NB4 (cell line): ENCODE measurements at places on chromosomes 3 and 15.

GRCh38 chr15:98850961-98851572, 156.5 kb downstream of the PGPEP1L start:
- DNase-seq: peak; percentile 83

GRCh38 chr15:77059786-77060361, 11.0 kb downstream of the TSPAN3 start:
- no peak for DNase-seq

DNA sequence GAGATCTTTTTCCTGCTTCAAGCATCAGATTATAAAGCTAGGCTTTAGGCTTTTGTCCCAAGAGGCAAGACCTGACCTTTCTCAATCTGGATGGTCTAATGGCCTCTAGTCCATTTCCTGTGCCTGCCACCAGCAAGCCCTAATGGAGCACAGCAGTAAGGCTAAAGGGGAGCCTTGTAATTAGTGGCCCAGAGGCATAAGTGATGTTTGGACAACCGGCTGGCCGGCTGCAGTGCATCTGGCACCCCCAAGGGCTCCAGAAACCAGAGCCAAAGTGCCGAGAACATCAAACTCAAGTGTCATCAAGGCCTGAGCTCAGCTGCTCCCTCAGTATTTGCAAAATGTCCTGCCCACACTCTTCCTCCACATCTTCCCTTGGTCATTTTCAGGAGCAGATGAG, 31.9 kb upstream of the RTP4 start:
- DNase-seq: no peak

- no peak for DNase-seq
These were observed 195.3 kb downstream of the ITPR1 start for GRCh38 chr3:4688411-4688810.

- DNase-seq: no peak
These were observed 42.1 kb downstream of the TLE3 start for GRCh38 chr15:70055601-70056051.

- peak; percentile 46 for DNase-seq
These were observed 7.6 kb downstream of the CORO2B start for GRCh38 chr15:68586274-68586961.

DNA sequence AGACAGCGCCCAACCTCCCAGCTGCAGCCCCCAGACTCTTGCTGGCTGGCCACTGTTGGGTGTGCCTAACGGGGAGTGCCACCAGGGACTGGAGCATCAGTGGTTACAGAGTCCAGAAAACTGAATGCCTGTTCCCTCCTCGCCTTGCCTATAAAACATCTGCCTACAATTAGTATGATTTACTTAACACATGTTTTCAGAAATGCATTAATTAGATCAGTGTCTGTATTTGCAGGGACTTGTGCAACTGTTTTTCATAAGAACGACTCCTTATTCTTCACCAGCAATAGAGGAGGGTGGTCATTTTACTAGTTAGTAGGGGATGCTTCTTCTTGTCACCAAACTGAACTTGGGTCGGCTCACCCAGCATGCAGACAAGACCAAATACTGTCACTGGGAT, 248.7 kb downstream of the GABRG3 start:
- DNase-seq: no peak
